ENCODE measurements at places on chromosomes 12 and 14.

DNA sequence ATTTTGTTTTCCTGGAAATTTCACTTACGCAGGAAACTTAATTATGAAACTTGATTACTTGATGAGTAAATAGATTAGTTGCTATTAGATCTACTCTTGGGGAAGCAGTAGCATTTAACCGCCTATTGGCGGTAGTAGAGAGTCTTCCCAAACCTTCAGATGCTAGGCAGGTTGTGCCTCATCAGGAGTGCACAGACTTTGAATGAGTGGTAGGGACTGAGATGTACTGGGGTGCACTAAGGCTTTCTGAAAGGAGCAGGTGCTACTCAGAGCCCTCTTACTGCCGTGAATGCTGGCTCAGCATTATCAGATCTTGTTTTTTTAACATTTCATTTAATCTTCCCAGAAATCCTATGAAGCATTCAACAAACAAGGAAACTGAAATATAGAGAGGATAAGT is 7.7 kb downstream of the GATC start:
- DNase-seq = no peak

GRCh38 chr14:99121319-99121875 is 150.6 kb downstream of the BCL11B start:
- no peak for DNase-seq

- no peak for DNase-seq
Measured at GRCh38 chr12:108820707-108821406, 36.5 kb downstream of the SSH1 start.

GRCh38 chr14:70893858-70894291 is 13.4 kb upstream of the PCNX1 start:
- DNase-seq = no peak

- DNase-seq = no peak
Measured at GRCh38 chr12:64531665-64532334, 78.5 kb upstream of the RASSF3 start.

GRCh38 chr12:15636060-15636890 is 152.9 kb downstream of the EPS8 start:
- DNase-seq = no peak

DNA sequence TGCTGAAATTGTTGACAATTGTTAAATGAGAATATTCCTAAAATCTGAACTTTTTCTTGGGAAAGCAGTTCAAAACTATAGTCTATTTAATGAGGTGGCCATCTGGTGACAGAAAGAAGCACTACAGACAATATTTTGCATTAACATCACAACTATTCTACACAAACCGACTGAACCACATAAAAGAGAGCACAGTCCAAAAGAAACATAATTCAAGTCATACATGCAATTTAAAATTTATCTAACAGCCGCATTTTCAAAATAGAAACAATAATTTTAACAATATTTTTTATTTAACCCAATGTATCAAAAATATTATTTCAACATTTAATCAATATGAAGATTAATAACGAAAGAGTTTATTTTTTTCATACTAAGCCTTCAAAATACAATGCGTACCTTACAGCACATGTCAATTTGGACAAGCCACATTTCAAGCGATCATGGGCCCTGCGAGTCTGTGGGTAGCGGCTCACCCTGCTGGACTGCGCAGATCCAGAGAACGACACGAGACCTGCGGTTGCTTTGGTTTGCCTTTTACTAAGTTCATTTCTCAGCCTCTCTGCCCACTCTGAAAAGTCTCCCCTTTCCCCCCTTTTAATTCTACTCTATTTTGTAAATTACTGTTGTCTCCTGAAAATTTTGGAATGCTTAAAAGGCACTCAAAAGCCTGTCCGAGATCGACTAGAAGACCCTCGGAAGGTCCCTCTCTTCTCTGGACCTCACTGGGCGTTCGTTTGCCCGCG is 947 bp upstream of the LRRC9 start:
- DNase-seq = no peak

GRCh38 chr12:24695103-24695502 is 253.8 kb downstream of the BCAT1 start:
- no peak for DNase-seq

- DNase-seq = no peak
Measured at GRCh38 chr14:38255408-38255672, 553 bp downstream of the CLEC14A start.

DNA sequence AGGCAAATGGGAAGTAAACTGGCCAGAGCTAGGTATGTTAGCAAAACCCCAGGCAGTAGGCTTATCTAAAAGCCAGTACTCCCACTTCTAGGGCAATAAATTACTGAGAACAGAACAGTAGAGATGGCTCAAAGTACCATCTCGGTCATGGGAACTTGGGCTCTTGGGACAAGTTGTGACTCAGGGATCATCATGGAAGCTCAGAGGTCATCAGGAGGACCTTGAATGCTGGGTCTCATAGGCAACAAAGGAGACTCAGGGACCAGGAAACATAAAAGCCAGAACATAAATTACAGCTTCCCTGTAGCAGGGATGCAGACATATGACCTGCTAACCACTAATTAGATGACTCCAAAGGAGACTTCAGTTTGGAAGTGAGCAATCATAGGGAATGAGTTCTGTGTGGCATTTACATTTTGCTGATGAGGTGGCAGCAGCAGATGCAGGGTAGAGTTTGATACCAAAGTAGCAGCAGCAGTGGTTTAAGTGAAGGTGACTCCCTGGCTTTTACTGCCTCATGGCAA is 97.6 kb upstream of the SCAF11 start:
- no peak for DNase-seq

DNA sequence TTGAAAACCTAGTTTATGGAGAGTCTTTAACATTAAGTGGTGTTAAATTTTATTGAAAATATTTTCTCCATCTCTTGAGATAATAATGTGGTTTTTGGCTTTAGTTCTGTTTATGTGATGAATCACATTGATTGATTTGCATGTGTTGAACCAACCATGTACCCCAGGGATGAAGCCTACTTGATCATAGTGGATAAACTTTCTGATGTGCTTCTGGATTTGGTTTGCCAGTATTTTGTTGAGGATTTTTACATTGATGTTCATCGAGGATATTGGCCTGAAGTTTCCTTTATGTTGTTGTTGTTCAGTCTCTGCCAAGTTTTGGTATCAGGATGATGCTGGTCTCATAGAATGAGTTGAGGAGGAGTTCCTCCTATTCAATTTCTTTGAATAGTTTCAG is 222.6 kb downstream of the ADAMTS20 start:
- DNase-seq = no peak

DNA sequence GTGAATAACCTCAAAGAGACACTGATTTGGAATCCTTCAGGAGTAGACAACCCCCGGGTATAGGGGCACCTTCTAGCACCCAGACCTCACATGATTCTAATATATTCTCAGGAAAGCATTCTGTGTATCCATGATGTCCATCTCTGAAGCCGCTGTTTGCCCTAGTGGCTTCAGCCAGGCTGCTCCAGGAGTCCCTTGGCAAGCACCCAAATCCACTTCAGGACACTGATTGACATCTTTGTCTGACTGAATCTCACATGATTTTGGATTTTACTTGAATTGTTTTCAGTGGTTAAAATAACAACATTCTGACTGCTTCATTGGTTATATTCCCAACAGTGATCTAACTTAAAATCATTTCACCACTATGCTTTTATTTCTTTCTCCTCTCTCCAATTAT is 390.5 kb upstream of the CLEC14A start:
- no peak for DNase-seq

DNA sequence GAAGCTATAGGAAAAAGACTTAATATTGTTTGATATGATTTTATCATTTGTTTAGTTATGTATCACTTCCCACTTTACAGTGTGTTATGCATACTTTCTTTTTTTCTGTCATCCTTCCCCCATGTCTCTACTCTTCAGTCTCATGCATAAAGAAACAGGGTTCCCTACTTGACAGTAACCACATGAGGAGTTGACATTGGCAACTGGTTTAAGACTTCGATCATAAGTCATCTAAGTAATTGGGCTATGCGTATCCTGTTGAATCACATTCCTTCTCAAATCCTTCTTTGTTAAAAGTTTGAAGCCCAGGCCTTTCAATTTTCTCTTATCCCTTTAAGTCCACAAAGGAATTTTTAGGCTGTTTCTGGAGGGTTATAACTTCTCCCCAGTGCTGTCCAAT is 358.7 kb downstream of the RAD51B start:
- DNase-seq = no peak

GRCh38 chr14:94598816-94599655 is 13.2 kb upstream of the SERPINA3 start:
- DNase-seq = no peak

- no peak for DNase-seq
Measured at GRCh38 chr14:33259764-33260163, 321.1 kb downstream of the NPAS3 start.

DNA sequence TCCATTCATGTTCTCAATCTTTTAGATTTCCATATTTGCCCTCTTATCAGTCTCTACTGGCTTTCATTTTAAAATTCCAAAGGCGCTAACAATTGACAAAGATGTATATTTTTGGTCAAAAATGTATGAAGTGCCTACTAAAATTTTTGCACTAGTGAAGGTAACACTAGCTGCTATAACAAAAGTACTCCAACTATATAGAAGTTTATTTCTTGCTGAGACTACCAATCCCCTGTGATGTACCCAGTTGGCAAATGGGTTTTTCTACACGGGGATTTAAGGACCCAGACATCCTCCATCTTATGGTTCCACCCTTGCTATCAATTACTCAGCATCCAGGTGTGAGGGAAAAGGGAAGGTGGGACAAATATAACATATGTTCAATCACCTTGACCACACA is 75.3 kb upstream of the TSPAN8 start:
- DNase-seq = no peak

DNA sequence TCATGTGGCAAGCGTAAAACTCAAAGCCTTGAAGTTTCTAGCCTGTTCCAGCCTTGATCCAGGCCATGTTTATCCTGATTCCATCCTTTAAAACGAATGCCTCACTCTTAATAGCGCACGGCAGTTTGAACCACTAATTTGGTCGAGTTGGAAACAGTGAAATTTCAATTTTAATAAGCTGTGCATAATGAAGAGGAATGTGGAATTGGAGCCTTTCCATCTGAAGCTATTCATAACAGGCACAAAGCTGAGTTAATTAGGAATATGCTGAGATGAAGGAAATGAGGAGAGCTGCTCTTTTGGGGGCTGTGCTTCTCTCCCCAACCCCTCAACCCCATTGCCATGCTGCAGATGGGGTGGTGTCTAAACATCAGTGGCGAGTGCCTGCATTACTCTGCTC is 70.7 kb downstream of the PTPN11 start:
- DNase-seq = no peak

DNA sequence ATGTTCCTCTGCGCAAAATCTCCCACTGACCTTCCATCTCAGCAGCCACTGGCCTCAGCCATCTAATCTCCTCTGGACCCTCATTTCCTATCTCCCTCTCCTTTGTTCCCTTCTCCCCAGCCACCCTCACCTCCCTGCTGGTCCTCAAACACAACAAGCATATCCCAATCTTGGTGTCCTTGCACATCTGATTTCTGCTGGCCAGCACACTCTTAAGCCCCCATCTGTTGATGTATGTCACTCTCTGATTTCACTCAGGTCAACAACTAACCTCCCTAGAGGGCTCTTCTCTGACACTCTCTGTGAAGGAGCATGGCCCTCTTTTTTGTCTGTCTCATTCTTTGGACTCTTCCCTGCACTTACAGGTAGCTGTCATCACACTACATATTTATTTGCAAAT is 25.6 kb downstream of the PPM1H start:
- DNase-seq = no peak

- DNase-seq = no peak
Measured at GRCh38 chr12:104667139-104667538, 210.4 kb downstream of the CHST11 start.

GRCh38 chr12:89477633-89478279 is 46.8 kb downstream of the GALNT4 start:
- DNase-seq = no peak
